ENCODE measurements at places on chromosomes 13 and 19. TPM values are rescaled to one million over a fixed set of nuclear protein-coding genes. Genes with fewer than 3 reads are reported as not detected.

The CBARP gene
- 1.2 TPM for total RNA-seq

The CGB3 gene
- not detected for total RNA-seq

The ZNF575 gene
- not detected for total RNA-seq

The POU2F2 gene
- 0.26 TPM for total RNA-seq

The CYP4F8 gene
- not detected for total RNA-seq

GRCh38 chr13:51158880-51159518 is 47.9 kb upstream of the C13orf42 start:
- no peak for DNase-seq

DNA sequence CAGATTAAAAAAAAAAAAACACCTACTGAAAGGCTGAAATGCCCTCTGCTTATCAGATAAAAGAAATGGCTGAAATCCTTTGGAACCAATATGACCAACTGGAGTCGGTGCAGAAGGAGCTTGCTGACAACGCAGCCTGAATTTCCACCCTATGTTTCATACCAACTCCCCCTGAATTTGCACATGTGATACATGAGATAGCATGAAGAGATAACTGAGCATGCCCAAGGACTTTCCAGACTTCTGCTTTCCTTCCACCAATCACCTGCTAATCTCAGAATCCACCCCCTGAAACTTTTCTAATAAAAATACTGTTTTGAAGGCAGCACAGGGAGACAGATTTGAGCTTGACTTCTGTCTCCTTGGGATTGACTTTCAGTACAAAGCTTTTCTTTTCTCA is 32.2 kb upstream of the WDFY2 start:
- DNase-seq = no peak

DNA sequence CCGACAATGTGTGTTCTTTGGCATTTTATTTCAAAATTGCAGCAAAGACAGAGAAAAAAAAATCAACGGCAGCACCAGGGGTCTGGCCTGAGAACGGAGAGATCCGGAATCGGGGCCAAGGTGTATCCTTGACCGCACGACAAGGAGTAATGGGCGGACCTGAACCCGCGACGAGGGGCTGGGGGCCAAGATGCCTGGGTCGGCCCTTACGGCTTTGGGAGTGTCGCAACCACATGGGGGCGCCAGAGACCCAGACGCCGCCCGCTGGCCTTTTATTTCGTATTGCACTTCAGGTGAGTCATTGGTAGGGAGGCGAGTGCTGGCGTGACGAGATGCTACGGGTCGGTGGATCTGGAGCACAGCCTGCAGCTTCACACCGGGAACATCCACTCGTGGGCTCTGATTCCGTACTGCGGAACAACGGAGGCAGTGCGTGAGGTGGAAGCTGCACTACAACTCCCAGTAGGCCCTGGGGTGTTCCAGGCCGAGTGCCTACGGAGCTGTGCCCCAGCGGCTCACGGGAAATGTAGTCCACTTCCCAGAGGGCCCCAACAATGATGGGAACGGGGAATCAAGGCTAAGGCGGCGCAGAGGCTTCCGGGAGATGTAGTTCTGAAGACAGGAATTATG is 15.7 kb downstream of the BCAT2 start:
- peak; percentile 80 for DNase-seq

GRCh38 chr19:16205205-16206045 is 7.7 kb downstream of the AP1M1 start:
- no peak for DNase-seq

DNA sequence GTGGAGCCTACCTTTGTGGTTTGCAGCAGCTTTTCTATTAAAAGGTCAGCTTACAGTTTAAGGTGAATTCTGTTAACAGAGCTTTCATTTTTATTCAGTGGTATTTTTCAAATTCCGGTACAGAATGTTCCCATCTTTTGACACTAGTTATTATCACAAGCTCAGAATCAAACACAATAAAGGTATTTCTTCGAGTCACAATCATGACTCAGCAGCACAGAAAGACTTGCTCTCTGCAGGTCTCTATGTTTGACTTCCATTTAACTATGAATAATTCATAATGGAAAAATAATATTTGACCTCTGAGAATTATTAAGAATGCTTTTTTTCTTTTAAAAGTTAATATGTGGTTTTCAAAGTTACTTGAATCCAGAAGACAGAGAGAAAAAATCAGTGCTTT is 28.2 kb downstream of the DACH1 start:
- peak; percentile 2 for DNase-seq

DNA sequence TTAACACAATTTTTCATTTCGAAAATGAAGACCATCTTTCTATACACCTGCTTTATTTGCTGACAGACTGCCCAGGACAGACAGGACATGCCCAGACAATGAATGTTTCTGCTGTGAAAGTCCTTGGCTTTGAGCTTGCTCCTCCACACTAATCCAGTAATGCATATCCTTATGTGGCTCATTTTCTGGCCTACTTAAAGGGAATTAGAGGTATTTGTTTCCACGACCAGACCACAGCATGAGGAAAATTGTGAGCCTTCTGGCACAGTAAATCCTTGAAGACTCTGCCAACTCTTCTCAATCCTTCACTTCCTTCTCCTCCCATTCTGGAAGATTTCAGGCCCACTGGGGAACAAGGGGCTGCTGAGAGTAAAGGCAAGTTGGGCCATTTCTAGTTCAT is 25.7 kb downstream of the CCDC70 start:
- peak; percentile 63 for DNase-seq

DNA sequence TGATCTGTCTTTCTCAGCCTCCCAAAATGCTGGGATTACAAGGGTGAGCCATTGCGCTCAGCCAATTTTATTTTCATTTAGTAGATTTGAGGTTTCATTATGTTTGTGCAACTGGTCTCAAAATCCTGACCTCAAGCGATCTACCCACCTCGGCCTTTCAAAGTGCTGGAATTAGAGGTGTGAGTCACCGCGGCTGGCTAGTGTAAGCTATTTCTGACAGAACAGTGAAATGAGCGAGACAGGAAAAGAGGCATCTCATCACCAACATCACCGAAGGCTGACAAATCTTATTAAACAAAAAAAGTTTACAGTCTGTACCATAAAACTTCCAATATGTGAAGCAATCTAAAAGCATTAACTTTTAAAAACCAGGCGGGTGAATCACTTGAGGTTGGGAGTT is 12.2 kb upstream of the ZNF888 start:
- peak; percentile 39 for DNase-seq

- no peak for DNase-seq
These were observed 24.7 kb downstream of the CILP2 start for GRCh38 chr19:19562665-19563347.

- no peak for DNase-seq
These were observed 52.4 kb downstream of the MCF2L start for GRCh38 chr13:113021391-113021790.

DNA sequence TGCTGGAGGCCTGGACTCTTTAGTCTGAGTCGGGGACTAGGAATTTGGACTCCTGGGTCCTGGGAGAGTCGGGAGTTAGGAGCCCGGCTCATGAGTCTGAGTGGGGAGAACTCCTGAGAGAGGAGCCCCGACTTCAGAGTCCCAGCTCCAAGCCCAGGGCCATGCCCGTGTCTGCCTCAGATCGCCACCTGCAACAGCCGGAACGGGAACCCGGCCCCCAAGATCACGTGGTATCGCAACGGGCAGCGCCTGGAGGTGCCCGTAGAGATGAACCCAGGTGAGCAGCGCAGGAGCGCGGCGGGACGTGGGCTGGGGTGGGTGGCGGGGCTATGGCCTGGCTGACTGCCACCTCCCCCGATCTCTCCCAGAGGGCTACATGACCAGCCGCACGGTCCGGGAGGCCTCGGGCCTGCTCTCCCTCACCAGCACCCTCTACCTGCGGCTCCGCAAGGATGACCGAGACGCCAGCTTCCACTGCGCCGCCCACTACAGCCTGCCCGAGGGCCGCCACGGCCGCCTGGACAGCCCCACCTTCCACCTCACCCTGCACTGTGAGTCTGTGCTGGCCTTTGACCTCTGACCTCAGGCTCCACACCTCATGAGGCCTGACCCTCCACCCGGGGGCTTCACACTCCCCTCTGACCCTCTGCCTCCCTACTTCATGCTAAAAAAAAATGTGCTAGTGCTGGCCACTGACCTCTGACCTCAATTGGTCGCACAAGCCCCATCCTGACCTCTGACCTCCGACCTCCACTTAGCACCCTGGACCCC is 4.4 kb downstream of the BCAM start:
- no peak for DNase-seq

DNA sequence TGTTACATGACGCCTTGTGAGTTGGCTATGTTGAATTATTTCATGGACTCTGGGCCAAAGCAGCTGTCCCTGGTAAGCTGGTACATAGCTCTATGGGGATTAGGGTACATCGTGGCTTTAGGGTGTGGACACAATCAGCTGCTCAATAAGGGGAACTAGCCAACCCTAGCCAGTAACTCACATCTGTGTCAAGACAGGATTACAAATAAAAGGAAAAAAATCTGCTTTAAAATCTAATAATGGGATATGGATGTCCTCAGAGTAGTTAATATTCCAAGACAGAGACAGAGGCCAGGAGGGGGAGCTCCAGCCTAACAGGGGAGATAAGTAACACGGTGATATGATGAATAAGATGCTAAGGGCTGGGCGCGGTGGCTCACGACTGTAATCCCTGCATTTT is 21.1 kb upstream of the ZNF766 start:
- no peak for DNase-seq

GRCh38 chr13:106151056-106151699 is 384.3 kb downstream of the EFNB2 start:
- DNase-seq = peak; percentile 99
